ENCODE measurements at places on chromosomes 13 and 19.

DNA sequence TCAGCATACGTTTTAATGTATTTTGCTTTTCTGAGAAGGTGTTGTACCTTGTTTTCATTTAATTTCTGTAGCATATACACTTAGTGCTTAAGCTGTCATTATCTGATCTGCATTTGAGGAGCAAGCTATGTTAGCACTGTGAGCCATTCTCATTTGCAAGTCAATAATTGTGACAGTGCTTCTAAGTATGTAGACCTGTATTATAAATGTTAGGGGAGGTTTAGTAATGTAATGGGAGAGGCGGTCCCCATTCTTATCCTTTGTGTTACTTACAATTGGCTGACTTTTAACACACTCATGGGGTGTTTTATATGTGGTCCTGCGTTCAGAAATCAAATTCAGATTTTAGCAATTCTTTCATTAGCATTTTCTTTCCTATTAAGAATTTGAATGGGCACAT is 90.2 kb downstream of the GPC6 start:
- no peak for DNase-seq

DNA sequence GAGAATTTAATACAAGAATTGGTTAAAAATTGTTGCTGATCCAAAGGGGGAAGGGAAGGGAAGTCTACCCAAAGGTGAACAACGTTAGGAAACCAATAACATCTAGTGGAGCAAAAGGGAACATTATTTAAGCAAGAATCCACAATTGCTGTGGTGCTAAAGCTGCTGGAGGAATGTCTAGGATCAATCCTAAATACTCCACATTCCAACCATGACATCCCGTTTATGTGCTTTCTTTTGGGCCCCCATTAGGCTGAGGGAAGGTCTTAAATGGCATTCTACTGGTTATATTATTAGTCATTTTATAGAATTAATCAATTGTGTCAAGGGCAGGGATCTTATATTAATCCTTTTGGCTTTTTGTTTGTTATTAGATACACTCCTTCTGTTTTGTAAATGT is 39.9 kb upstream of the VWA8 start:
- no peak for DNase-seq

GRCh38 chr13:24827799-24828198 is 63.8 kb downstream of the RNF17 start:
- no peak for DNase-seq

DNA sequence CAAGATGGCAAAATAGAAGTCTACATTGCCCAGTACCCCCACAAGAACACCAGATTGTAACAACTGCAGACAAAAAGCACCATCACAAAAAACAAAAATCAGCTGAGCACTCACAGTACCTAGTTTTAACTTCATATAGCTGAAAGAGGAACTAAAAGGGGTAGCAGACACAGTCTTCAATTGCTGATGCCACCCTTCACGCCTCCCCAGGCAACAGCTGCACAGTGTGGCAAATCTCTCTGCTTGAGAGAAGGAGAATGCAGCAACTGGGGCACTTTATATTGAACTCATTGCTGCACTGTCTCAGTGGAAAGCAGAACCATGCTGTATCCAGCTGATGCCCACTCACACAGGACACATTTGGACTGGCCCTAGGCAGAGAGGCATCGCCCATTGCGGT is 2714.5 kb upstream of the PCDH20 start:
- no peak for DNase-seq

DNA sequence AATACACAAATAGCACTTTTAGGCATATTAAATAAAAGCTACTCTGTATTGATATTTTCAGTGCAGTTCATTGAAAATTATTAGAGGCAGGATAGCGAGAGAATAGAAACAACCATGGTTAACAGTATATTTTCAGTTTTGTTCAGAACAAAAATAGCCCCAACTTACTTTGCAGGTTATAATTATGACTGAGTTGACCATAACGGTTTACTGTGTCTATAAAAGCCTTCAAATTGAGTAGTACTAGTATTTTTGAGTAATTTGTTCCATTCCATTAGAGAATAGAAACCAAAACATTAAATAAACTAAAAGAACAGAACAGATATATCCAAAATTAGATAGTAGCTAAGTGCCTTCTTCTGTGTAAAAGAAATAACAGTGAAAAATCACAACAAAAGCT is 1108.4 kb upstream of the PCDH20 start:
- DNase-seq: no peak

DNA sequence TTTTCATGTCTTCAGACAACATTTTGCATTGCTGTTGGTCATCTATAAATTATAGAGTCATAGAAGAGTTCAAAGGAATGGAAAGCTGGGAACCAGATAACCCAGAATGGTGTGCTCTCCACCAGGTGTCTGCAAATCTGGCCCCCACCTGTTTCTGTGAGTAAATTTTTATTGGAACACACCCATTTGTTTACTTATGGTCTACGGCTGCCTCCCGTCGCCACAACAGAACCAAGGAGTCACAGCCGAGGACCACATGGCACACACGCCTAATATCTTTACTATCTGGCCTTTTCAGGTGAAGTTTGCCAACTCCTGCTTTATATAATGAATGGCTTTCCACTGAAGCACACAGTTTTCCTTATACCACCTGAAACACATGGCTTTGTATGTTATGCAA is 58.2 kb downstream of the EFNB2 start:
- DNase-seq: no peak

DNA sequence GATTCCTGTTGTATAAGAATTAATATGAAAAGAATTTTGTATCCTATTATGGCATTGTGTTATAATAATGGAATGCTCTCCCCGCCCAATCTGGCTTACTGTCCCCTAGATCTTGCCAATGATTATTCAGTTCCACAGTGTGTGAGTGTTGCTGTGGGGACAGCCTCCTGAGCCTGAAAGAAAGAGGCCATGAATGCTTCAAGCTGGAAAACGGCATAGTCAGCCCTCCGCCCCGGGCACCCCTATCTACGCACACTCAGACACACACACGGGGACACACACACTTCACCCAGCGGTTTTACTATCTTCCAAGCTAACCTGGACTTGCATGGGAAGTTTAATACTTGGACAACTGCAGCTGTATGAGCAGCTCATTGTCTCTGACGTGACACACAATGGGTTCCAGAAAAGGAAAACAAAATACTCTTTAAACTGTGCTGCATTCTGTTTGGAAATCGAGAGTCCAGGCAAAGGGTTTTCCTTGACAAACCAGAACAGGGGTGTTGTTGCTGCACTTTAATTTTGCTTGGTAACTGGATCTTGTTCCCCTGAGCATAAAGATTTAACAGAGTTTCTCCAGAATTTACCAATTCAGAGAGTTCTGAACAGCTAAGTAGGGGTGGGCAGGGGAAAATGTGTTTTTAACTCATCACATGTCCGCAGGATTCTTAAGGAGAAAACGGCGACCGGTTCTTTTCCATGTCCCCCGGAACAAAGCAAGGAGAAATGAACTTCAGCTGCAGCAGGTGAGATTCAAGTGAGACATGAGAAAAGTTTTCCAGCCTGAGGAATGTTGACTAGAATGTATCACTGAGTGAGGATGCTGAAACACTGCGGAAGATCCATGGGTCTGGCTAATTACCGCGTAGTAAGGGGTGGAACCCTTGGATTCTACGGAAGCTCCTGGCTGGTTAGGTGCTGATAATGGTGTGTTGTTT is 472.9 kb downstream of the FOXO1 start:
- DNase-seq: no peak

- no peak for DNase-seq
Measured at GRCh38 chr19:12331211-12331941, 2.1 kb downstream of the ZNF563 start.

DNA sequence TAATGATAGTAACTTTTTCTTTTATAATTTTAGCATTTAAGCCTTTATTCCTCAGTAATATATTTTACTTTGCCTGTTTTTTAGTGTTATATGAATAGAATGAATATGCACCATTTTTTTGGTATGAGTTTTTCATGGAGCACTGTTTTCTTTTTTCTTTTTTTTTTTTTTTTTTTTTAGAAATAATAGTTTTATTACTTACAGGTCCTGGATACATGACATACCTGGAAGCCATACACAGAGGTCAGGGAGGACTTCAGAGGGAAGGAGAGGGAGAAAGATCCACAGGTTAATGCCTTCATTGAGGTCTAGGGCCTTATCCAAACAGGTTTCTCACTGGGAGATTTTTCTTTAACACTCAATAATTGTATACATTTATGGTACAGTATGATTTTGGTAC is 26.4 kb downstream of the KCTD4 start:
- no peak for DNase-seq

DNA sequence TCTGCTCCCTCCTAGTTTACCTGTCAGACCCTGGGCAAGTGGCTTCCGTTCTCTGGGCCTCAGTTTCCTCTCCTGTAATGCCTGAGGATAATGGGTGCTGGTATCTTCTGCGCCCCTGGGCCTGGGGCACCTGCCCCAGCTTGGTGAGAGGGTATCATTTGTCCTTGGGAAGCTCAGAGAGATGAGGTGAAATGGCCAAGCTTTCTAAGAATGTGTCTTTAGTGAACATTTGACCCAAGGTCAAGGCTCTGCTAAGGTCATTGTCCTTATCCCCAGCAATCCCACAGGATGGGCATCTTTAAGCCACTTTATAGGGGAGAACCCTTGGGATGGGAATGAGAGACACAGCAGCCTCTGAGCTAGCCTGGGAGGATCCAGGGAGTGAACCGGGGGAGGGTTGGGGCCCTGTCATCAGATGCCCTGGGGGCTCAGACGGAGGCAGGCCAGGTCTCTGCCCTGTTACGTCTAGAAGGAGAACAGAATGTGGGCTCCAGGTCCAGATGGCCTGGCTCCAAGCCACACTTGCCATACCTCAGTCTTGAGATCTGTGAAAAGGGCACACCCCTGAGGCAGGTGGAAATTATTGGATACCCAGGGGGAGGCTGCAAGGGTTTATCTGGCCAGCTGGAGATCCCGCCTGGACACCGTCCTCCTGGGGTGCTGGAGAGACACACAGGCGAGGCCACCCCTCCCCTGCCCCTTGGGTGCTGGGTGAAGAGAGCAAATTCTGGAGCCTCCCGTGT is 1.1 kb upstream of the NFIC start:
- DNase-seq: no peak

GRCh38 chr13:44816701-44817100 is 172.6 kb downstream of the NUFIP1 start:
- DNase-seq: no peak

DNA sequence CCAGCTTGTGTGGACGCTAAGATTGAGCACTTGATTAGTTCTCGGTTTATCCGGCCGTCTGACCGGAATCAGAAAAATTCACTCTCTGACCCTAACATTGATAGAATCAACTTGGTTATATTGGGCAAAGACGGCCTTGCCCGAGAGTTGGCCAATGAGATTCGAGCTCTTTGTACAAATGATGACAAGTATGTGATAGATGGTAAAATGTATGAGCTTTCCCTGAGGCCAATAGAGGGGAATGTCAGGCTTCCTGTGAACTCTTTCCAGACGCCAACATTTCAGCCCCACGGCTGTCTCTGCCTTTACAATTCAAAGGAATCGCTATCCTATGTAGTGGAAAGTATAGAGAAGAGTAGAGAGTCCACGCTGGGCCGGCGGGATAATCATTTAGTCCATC is 59.6 kb downstream of the ARHGAP35 start:
- no peak for DNase-seq

DNA sequence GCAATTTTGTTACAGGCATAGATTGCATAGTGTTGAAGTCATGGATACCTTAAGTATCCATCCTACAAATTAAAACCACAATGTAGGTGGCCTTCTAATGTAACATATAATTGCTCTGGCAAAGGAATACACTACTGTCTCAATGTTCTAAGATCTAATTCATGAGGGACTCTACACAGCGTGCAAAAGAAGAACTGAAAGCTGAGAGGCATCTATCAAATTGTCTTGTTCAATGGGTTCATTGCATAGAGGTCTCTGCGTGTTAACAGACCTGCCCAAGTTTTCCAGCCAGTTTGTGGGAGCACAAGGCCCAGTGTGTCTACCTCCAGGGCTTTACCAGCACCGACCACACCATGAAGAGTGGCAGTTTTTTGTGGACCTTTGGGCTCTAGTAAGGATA is 451.4 kb downstream of the ITGBL1 start:
- DNase-seq: no peak

GRCh38 chr19:6580313-6580712 is 10.6 kb downstream of the CD70 start:
- DNase-seq: no peak

DNA sequence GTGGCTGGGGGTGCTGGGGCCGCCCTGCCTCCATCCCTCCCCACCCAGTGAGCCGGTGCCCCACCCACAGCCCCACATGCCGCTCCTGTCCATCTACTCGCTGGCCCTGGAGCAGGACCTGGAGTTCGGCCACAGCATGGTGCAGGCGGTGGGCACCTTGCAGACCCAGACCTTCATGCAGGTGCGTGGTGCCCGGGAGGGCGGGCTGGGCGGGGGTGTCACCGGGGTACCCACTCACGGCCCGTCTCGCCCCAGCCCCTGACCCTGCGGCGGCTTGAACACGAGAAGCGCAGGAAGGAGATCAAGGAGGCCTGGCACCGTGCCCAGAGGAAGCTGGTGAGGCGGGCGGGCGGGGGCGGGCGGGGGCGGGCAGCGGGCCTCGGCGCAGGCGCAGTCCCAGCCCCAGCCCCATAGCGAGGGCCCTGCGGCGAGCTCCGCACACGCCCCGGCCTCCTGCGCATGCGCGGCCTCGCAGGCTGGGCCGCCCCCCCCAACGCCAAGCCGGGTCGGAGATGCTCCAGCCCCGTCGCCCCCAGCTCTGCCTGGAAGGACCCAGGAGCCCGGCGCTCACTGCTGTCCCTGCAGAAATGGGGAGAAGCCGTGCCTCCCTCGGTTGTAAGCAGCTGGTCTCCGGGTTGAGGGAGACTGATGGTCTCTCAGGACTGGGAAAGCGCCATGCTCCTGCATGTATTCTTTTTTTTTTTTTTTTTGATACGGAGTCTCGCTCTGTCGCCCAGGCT is 7.7 kb downstream of the ARHGAP45 start:
- DNase-seq: peak; percentile 35

GRCh38 chr13:40191186-40191980 is 475.1 kb downstream of the FOXO1 start:
- DNase-seq: no peak

DNA sequence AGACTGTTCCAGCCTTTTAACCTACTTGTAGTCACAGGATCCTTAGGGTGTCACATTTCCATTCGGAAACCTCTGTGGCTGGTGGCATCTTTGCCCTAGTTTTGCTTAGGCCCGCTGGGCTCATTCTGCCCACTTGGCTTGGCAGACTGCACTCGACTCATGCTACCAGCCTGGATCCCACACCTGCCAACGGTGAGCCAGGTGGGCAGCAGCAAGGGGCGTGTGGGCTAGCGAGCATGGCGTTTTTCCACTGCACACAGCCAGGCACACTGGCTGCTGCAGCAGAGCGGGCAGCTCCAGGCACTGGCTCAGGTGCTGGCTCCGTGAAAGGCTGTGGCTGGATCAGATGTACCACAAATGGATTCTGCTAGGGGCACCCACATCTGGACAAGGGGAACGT is 838.2 kb downstream of the SLITRK6 start:
- no peak for DNase-seq

DNA sequence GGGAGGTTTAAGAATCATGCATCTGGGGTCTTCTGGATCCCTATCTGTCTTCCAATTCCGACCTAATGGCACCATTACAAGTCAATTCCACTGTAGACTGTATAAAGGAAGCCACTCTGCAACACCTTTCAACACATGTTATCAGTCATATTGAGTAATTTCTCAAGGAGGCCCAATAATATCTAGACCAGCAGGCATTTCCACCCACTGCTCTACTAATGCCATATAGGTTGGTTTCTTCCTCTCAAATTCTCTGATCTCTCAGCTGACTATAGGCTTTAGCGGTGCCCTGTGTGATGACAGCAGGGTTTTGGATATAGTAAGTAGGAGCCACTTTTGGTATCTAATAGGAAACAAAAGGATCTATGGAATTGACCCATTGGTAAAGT is 12.4 kb upstream of the ITM2B start:
- DNase-seq: no peak
